Activated T-helper 9 cell treated with anti-CD3 and anti-CD28 coated beads, Interleukin-2, amount 50 U/mL, for 16 hours (primary cell): ENCODE measurements at places on chromosomes 11 and 22.

DNA sequence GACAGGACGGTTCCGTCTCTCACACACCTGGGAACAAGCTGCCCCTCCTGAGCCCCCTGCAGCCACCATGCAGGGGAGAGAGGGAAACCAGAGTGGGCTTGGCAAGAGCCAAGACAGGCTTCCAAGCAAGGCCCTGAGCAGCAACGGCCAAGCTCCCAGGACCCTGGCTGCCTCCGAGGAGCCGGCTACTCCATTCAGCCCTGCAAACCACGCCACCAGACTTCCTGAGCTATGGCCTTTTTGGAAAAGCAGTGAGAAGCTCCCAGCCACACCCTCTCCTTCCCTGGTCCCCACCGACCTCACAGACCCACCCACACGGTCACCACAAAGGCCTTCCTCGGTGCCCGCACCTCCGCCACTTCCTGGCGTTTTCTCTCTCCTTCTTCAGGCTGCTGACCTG is 479.0 kb downstream of the BRD1 start:
- DNase-seq, result no peak

DNA sequence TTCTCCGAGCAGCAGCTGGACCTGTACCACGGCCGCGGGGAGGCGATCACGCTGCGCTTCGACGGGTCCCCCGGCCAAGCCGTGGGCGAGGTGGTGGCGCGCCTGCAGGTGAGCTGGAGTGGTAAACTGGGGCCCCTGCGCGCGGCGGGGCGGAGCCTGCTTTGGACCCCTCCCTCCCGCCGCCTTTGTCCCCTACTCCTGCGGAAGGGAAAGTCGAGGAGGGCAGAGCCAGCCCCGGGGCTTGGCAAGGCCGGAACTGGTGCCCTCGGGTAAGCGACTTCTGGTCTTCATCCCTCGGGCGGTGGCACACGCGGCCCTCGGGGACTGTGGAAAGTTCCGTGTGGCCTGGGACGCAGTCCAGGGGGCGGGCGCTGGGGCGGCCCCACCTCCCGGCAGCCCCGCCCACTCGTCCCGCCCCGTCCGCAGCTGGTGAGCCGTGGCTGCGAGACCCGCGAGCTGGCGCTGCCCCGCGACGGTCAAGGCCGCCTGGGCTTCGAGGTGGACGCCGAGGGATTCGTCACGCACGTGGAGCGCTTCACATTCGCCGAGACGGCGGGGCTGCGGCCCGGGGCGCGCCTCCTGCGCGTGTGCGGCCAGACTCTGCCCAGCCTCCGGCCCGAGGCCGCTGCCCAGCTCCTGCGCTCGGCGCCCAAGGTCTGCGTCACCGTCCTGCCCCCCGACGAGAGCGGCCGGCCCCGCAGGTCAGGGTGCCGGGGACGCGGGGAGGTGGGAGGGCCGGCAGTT is 9.2 kb downstream of the SIPA1 start:
- no peak for DNase-seq

GRCh38 chr22:31490496-31490925 is 869 bp upstream of the EIF4ENIF1 start:
- peak; percentile 30 for DNase-seq

- no peak for DNase-seq
Observed at GRCh38 chr11:75342966-75343870, 8.2 kb downstream of the ARRB1 start.

- DNase-seq, result no peak
Observed at GRCh38 chr11:115803073-115803740, 299.0 kb upstream of the CADM1 start.

- no peak for DNase-seq
Observed at GRCh38 chr11:66084821-66085475, 14.9 kb downstream of the PACS1 start.

- no peak for DNase-seq
Observed at GRCh38 chr11:30018495-30018894, 1.7 kb upstream of the KCNA4 start.

DNA sequence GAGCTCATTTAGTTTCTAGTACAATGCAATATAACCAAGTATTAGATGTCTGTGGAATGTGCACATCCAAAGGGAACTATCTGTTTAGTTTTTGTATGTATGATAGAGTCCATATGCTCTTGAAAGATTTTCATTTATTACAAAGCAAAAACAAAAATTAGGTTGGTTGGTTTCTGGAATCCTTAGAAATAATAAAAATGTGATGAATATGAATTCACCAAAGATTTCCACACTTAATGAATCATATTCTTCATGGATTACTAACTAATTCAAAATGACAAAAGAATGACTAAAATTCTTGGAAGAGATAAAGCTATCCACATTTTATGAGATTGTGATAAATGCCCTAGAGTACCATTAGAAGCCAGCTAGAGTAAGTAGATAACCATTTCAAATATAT is 261.1 kb downstream of the SBF2 start:
- DNase-seq, result no peak

DNA sequence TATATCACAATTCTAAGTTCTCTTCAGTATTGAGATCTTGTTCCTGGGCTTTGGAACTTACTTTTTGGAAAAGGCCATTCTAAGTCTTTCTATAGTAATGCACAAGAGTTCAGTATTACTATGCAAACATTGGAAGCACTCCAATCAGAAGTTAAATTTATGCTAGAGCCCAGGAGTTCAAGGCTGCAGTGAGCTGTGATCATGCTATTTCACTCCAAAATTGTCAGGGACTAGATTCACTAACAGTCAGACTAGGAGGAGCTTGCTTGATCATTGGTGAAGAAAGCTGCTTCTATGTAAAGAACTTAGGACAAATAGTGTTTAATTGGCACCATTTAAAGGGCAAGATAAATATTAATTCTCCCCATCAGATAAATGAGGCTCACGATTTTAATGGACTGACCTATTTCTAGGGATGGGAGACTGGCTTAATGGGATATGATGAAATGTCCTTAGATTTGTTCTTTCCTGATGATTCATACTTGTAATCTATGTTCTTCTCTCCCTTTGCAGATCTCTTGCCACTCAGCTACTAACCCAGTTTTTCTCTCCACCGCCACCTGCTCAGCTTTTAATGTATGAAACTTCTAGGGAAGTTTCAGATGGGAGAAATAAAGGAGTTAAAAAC is 32.6 kb upstream of the TMEM123 start:
- DNase-seq, result no peak

DNA sequence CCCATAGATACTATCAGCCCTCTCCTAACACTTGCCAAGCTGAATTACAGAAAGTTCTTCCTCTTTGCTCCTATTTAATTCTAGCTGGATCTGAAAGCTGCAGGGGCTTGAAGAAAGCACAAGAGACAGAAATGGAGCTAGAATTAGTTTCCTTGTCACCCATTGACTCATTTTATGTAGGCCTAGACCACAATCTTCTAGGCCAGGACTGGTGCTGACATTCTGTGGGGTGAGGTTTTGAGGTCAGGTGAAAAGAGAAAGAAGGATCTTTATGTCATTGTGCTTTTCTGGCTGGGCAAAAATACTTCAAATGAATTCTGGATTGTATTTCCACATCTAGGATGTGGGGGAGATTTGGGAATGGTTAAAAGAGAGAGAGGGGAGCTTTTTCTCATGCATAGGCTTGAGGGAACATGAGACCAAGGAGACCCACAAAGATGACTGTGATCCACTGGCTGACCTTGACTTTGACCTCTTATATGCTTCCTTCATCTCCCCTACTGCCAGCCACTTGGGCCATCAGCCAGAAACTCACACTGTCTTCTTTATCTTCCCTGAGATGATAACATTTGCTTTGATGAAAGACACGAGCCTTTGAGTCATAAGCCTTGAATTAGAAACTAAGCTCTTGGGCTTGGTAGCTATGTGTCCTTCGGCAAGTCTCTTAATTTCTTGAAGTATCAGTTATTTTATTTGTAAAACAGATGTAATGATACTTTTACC is 274.9 kb upstream of the CADM1 start:
- DNase-seq, result no peak

GRCh38 chr11:44833877-44834452 is 107.2 kb downstream of the TSPAN18 start:
- no peak for DNase-seq

- DNase-seq, result no peak
Observed at GRCh38 chr22:29339381-29340235, 24.1 kb upstream of the RASL10A start.

GRCh38 chr11:23732026-23732425 is 764.8 kb upstream of the LUZP2 start:
- DNase-seq, result no peak

GRCh38 chr11:121587182-121587581 is 134.4 kb upstream of the SORL1-AS1 start:
- DNase-seq, result no peak

- no peak for DNase-seq
Observed at GRCh38 chr11:129946256-129946655, 50.9 kb upstream of the NFRKB start.

- no peak for DNase-seq
Observed at GRCh38 chr11:47111318-47111804, 65.3 kb downstream of the ARFGAP2 start.

DNA sequence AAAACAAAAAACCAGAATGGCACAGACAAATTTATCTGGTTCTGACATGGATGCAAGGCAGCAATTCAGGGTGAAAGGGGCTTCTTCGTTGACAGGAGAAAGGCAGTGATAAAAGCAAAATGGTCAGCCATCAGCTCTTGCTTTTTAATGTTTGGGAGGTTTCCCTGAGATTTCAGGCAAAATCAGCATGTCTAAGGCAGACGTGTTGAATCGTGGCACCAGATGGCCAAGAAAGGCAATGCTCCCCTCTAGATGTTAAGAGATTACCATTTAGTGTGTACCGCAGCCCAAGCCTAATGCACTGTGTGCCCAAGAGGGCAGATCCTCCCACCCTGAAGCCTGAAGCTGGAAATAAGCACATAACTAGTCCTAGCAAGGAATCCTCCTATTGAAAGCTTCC is 88.8 kb upstream of the GALNT18 start:
- no peak for DNase-seq

- DNase-seq, result no peak
Observed at GRCh38 chr22:48753752-48754517, 1073.7 kb downstream of the BRD1 start.

- DNase-seq, result no peak
Observed at GRCh38 chr11:4495487-4495886, 13.0 kb downstream of the OR52K1 start.

DNA sequence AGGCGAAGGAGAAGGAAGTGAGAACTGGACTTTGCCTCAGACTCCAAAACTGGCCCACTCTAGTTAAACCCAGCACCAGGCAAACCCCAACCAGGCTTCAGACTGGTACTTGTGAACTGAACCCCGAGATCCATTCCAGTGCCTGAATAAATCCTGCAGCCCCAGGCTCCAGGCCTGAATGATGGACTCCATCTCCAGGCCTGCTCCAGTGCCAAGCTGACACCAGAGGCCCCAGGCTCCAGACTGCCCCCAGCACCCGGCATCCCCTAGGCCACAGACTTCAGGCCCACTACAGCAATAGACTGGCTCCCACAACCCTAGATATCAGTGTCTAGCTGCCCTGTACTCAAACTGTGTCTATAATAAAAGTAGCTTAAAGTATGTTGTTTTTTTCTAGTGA is 406.8 kb downstream of the FAM181B start:
- DNase-seq, result no peak

DNA sequence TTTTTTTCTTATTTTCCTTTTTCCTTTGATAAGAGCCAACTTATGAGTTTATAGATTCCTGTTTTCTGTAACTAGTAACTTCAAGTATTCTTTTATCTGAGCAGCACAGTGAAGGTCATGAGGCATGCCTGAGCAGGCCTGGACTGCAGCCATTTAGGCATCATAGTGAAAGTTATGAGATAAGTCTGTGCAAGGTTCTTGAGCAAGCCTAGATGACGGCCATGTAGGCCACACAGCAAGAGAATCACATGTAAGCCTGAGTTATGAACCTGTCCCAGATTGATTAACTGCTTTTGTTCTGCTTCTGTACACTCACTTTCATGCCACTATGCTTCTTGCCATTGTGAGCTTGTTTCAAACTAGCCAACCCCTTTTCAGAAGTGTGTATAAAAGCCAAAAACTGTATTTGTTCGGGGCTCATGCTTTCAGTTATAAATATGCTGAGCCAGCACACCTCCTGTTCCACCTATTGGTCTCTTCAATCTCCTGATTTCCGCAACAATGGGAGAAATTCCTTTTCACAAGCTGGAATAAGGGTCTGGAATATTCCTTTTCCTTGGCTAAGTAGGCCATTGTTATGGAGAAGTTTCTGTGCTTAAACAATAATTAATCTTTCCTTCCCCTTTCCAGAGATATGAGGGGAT is 745.7 kb downstream of the FAM181B start:
- no peak for DNase-seq

DNA sequence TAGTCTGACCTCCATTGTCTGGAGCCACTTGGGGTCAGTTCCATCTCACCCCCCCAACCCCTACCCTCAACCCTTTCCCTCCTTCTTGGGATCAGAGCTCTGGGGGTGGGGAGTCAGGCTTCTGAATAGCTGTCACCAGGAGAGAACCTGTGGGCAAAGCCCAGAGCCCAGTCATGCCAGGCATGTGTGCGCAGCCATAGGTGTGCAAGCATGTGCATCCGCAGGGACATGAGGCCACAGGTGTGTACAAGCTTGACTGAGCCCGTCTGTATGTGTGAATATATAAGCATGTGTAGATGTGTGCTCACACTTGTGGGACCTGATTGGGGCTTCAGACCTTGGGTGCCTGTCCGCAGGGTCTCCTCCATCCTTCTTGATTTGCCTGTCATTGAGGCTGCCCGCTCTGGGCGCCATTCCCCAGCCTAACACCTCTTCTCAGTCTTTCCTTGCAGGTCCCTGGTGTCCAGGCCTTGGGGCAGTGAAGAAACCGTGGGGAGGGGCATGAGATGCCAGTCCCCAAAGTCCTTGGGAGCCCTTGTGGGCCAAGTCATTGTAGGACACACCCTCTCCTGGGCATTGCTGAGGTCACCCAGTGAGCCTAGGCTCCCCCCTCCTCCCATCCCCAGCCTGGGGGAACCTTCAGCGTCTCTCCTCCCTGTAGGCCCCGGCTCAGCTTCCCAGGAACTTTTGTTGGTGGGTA is 9.0 kb downstream of the ATG16L2 start:
- no peak for DNase-seq

- no peak for DNase-seq
Observed at GRCh38 chr11:90668502-90668901, 445.7 kb upstream of the CHORDC1 start.

DNA sequence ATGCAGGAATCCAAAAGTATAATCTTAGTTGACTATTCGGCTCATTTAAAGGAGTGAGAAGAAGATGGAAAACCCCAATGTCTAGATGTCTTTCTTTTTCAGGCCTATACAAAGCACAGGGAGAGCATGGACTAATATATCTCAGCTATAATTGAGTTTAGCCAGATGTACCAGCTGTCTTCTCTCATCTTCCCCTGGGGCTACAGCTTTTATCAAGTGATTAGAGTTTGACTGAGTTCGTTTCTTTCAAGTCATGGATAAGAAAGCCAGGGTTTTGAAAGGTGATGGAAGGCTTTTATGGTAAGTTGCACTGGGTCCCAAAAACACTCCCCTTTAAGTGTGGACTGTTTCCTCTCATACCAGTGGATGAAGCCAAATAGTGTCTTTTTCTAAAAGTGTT is 1172.8 kb upstream of the TENM4 start:
- no peak for DNase-seq

GRCh38 chr11:36153551-36153950 is 135.7 kb downstream of the COMMD9 start:
- no peak for DNase-seq
